ENCODE measurements at places on chromosomes 11 and 22. TPM values are rescaled to one million over a fixed set of nuclear protein-coding genes. Genes with fewer than 3 reads are reported as not detected.

GRCh38 chr11:24734742-24735237, 237.9 kb downstream of the LUZP2 start:
- DNase-seq = no peak
- no peak overlapping the region for H3K27ac ChIP-seq
- no peaks in the 10 kb centered on the region for H3K4me1 ChIP-seq
- H3K36me3 ChIP-seq = no peaks in the 10 kb centered on the region
- no peak overlapping the region for H3K4me3 ChIP-seq

- H3K4me3 ChIP-seq = no peak overlapping the region
- peaks cover 11% of the 10 kb centered on the region for H3K27me3 ChIP-seq
- H3K36me3 ChIP-seq = no peaks in the 10 kb centered on the region
- no peak overlapping the region for H3K27ac ChIP-seq
- peaks cover 32% of the 10 kb centered on the region for H3K4me1 ChIP-seq
Observed at GRCh38 chr22:38087855-38088254, 3.9 kb upstream of the SLC16A8 start.

GRCh38 chr22:24323695-24324094, 53.1 kb downstream of the SPECC1L start:
- H3K4me1 ChIP-seq = no peaks in the 10 kb centered on the region
- no peaks in the 10 kb centered on the region for H3K27me3 ChIP-seq
- no peak for DNase-seq
- H3K27ac ChIP-seq = no peak overlapping the region
- H3K4me3 ChIP-seq = no peak overlapping the region
- peaks cover 6% of the 10 kb centered on the region for H3K36me3 ChIP-seq

MMP27 gene
- not detected for total RNA-seq

PLEKHB1 gene
- total RNA-seq = 31.1 TPM

SNX19 gene
- 33.4 TPM for total RNA-seq
